ENCODE measurements at places on chromosomes 2 and 18.

GRCh38 chr2:166127217-166128155 lies at the start of gene SCN1A:
TSS of gene SCN1A (minus strand) at chr2:166128020. CDS start at chr2:166073621, 54,399 bp downstream.
- peak; percentile 61 for DNase-seq

DNA sequence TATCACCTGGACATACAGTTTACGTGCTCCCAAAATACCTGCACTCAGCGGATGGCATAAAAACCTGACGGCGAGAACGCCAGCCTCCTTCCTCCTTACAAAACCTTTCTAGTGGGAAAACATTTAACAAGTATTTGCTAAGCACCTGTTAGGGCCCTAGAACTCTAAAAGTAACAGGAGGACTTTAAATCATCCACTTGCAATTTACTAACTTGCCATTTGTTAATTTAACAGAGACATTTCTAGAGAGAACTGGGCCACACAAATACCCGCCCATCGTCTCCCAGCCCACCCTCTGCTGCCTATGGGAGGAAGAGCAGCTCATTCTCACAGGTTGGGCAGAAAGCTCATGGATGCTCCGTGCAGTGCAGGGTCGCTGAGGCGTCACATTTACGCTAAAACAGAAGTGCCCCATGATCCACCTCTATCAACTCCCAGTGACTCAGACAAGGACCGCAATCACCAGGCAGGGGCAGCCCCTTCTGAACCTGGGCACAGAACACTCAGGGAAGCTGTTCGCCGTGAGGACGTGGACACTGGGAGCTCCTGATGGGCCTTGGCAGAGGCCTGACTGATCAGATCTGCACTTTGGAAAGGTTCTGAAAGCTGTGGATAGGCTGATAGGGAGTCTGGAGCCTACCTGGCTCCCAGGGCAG lies 106.9 kb downstream of the HDAC4 start:
- no peak for DNase-seq

- no peak for DNase-seq
Observed at GRCh38 chr2:197871780-197872456, 67.5 kb downstream of the PLCL1 start.

GRCh38 chr18:79624356-79625170 lies 55.0 kb upstream of the CTDP1 start:
- peak; percentile 73 for DNase-seq

DNA sequence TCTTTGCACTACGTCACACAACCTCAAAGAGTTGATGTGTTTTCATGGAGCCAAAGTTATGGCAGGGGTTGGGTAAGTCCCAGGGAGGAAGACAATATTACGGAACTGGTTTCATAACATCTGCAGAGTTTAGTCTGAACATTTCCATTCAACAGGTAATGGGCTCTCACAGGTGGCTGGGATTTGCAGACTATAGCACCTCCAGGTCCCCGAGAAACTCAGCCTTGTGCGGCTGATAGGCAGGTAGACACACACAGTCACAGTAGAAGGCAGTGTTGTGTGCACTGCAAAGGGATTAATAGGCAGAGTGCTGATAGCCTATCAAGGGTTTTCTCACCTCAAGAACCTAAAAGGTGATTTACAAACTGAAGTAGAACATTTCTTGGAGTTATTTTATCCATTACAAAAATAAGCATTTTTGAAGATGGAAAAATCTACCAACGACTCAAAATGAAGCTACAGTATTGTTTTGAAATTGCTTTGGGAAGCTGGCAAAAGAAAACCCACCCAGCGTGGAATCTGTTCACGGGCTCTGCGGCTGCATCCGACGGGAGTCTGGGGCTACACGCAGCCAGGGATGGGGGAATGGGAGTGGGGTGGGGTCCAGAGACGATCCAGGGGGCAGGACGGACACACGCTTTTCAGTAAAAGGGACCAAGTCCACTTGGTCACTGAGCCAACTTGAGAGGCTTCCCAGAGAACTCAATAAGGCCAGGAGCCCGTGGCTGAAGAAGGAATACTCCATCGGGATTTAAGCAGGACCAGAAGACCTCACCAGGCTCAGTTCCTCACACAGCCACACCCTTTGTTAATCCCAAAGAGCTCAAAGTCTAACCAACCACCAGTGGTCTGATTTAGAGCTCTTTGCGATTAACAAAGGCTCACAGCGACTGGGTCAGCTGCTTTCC lies 82.9 kb downstream of the CHRNA1 start:
- DNase-seq: peak; percentile 41

GRCh38 chr2:219901155-219901554 lies 273.7 kb downstream of the SLC4A3 start:
- no peak for DNase-seq

- DNase-seq: no peak
Observed at GRCh38 chr2:238521002-238521401, 94.3 kb downstream of the ASB1 start.

DNA sequence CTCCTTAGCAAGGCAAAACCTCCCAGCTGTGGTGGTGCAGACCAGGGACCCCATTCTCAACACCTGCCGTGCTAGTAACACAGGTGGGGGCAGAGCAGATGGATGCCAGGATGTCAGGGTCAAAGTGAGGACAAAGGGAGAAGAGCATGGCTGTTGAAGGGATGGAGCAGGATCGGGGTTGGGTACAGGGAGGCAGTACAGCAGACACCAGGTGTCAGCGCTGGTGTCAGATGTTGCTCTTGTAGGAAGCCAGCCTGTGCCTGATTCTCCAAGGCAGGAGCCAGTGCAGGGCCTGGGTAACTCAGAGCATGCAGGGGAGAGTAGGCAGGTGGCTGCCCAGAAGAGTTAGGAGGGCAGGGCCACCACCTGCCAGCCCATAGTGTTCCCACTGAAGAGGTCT lies 222.1 kb upstream of the SPRED2 start:
- DNase-seq: no peak

- no peak for DNase-seq
Observed at GRCh38 chr2:237715459-237715947, 83.1 kb upstream of the RBM44 start.

GRCh38 chr2:159030674-159031380 lies 62.4 kb downstream of the TANC1 start:
- DNase-seq: no peak

- DNase-seq: no peak
Observed at GRCh38 chr2:12774395-12774727, 57.6 kb downstream of the TRIB2 start.

DNA sequence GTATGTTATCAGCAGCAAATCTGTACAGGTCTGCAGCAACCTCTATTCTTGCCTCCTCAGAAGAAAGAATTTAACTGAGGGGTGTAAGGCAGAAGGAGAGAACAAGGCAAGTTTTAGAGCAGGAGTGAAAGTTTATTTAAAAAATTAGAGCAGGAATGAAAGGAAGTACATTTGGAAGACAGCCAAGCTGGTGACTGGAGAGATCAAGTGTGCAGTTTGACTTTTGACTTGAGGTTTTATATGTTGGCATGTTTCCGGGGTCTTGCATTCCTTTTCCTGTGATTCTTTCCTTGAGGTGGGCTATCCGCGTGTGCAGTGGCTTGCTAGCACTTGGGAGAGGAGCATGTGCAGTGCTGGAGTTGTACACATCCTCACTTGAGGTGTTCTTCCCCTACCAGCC lies 16.5 kb upstream of the CERS6 start:
- no peak for DNase-seq

GRCh38 chr2:60821133-60821469 lies 60.3 kb upstream of the REL start:
- DNase-seq: no peak

DNA sequence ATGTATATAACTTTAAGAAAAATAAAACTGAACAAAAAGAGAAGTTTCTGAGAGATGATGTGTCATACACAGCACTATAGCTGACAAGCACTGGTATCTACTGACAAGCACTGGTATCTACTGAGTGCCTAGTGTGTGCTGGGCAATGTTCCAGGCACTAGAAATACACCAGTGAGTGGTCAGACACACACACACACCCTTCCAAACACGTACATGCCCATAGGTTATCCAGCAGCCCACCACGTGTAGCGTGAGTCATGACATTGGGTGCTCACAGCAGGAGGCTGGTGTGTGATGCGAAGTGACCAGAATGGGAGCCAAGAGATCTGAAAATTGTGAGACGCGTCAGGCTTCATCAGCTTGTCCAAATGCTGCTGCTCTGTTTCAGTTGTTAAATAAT lies 12.2 kb upstream of the GNAL start:
- DNase-seq: no peak

- no peak for DNase-seq
Observed at GRCh38 chr2:162749994-162750393, 88.6 kb downstream of the KCNH7 start.

DNA sequence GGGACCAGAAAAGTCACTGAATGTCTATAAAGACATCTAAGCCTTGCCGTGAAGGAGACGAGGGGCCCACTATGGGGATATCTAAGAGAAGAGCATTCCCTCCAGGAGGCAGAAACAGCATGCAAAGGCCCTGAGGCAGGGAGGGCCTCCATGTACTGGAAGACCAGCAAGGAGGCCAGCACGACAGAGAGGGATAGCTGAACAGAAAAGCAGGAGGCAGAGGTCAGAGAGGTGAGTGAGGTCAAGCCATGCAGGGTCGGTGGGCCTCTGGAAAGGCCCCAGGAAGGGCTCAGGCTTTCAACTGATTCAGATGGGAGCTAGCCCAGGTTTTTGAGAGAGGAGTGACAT lies 5.7 kb downstream of the TRABD2A start:
- no peak for DNase-seq

DNA sequence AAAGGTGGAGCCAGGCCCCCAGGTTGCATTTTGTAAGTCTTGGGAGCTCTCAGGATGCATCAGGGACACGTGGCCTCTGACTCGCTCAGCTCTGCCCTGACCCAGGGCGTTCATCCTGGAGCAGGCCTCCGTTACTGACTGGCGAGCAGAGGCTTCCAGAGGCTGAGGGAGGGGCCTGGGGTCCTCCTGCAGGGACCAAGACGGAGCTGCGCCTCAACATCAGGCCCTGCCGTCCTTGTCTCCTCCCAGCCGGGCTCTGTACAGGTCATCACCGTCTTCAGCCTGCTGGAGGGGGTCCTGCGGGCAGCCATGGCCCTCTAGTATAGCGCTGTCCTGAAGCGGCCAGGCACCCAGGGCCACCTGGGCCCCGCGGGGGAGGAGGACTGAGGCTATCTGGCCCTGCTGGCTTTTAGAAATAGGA lies 10.2 kb upstream of the ALPP start:
- no peak for DNase-seq

DNA sequence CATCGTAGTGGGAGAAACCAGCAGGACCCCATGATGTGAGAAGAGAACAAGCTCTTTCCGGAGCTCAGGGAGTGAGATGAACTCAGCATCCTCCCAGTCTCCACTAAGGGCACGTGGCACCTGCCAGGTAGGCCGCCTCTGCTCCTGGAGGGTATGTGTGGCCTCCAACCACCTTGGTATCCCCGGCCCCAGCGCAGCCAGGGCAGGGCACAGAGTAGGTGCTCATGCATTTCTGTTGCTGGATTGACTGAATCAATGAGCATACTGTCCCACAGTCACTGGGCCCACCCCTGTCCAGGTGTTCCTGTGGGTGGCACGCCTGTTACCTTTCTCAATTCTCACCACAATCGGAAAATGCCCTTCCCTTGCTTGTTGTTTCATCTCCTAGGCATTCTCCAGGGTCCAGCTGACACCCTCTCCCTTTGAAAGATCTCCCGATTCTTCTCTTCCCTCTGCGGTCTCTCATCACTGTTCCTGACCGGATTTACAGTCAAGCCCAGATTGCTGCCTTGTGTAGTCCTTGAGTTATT lies 138.5 kb upstream of the SMAD2 start:
- no peak for DNase-seq

GRCh38 chr2:199772035-199772976 lies 78.7 kb downstream of the FTCDNL1 start:
- peak; percentile 78 for DNase-seq

Measured in KBM-7 (cell line).